ENCODE measurements at places on chromosomes 16 and 17.

- DNase-seq = no peak
These were observed 172.0 kb upstream of the CIBAR2 start for GRCh38 chr16:85284141-85284817.

DNA sequence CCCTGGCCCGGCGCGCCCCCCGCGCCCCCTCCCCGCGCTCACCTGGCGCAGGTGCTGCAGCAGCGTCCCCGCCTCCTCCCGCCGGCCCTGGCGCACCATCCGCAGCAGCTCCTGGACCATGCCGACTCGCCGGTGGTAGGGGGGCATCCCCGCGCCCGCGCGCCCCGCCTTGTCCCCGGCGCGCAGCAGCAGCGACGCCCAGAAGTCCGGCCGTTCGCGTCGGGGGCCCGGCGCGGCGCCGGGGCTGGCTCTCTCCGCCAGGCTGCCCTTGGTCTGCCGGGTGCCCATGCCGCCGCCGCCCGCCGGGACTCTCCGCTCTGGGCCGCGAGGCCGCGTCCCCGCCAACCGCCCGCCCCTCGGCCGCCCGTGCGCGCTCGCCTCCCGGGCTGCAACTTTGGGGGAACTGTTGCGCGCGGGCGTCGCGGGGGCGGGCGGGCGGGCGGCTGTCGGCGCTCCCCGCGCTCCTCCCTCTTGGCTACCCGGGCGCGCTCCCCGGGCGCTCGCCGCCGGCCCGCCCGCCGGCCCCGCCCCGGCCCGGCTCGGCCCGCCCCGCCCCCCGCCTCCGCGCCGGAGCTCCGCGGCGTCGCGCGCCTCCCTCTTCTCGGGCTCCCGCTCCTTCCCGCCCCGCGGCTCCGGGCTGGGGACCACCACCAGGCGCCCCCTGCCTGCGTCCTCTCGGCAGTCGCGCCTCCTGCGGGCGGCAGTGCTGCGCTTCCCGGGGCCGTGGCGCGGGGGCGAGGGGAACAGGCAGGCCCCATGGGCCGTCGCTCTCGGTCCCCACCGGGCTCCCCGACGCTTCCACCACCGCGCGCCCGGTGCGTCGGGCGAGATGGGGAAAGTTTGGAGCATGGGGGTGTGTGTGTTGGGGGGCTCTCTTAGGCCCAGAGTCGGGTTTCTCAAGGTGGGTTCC, at the start of gene LRRC75A:
Gene LRRC75A (minus strand): TSS at position 491 of the 910 bp plus-strand sequence. CDS start 203 bp downstream, at position 288.
- DNase-seq = no peak

- no peak for DNase-seq
These were observed 109.6 kb downstream of the HS3ST3A1 start for GRCh38 chr17:13491916-13492736.

- DNase-seq = no peak
These were observed 98.5 kb upstream of the HS3ST4 start for GRCh38 chr16:25593260-25593659.

GRCh38 chr17:20114466-20114865, 105.3 kb downstream of the SPECC1 start:
- no peak for DNase-seq

- DNase-seq = no peak
These were observed 3.0 kb downstream of the KAT2A start for GRCh38 chr17:42118126-42118510.

DNA sequence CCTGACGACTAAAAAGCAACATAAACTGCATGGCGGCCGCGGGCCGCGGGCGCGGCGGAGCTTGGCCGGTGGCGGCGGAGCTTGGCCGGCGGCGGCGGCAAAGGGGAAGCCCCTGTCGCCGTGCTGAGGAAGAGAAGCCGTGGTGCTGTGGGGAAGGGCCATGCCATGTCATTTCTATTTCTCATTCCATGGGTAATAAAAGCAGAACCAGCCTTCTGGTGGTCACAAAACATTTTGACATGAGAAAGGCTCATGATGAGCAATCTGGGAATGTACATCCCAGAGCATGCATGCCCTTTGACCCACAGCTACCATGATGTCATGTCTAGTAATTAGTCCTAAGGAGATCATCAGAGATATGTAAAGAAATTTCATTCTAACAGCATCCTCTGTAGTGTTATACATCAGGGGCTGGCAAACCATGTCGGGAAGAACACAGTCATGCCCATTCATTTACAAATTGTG, 23.9 kb upstream of the HEATR6 start:
- peak; percentile 38 for DNase-seq

GRCh38 chr17:1492249-1493206, at the start of gene MYO1C:
Gene MYO1C (minus strand): TSS chr17:1492686. CDS start chr17:1492487, 199 bp downstream.
- no peak for DNase-seq

- no peak for DNase-seq
These were observed 12.5 kb upstream of the SLC4A1 start for GRCh38 chr17:44280392-44280937.

- no peak for DNase-seq
These were observed 267.1 kb upstream of the MYOCD start for GRCh38 chr17:12398441-12399051.

- DNase-seq = peak; percentile 42
These were observed 10.3 kb downstream of the UBE2O start for GRCh38 chr17:76442341-76443338.

GRCh38 chr17:19359151-19359550, 3.4 kb downstream of the B9D1 start:
- DNase-seq = no peak

DNA sequence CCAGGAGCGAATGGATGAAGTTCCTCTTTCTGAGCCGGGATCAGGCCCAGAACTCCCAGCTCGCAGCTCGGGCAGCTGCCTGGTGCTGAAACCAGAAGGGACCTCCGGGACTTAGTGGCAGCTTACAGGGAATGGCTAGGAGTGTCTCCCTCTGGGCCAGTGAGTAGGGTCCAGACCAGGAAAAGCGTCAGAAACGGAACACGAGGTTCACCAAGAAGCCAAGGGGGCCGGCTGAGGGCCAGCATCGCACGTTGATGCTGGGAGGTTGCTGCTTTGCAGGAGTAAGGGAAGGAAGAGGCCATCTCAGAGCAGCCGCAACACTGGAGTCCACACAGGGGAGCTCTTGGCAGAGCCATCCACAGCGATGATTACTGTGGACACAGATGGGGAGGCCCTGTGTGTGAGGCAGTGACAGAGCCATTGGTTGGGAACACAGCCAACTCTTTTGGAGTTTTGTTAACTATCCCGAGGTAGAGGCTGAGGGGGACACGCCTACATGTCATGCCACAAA, 74.0 kb upstream of the CREBBP start:
- no peak for DNase-seq

GRCh38 chr16:46828943-46829342, 2.0 kb downstream of the C16orf87 start:
- no peak for DNase-seq

DNA sequence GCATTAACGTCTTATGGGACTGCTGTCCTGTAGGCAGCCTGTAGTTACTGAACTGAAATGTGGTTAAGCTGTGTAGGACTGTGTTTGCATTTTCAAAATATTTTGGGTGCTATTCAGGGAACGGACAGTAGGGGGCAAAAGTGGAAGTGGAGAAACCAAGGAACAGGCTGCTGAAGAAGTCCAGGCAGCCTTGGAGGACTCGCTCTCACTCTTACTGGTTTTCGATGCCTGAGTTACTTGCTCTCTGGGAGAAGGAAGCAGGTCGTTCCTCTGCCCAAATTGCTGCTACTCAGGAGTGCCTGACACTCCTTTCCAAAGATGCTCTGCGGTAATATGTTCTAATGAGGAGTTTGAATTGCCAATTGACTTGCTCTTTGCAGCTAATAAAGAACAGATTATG, 64.5 kb upstream of the RBFOX1 start:
- DNase-seq = peak; percentile 45

DNA sequence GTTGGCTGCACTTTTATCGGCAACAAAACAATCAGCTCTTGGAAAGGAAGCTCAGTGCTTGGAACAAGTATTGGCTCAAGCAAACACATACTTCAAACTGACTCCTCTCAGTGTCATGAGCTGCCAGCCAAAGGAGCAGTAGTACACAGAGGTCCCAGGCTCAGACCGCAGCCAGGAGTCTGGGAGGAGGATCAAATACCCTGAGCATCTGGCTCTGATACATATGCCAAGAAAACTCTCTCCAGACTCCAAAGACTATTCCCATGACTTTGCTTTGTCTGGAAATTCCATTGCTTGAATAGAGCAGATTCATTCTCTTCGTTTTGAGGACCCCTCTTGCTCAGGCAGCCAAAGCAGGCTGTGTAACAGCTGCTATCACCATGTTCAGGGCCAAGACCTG, 501.6 kb upstream of the PSMD7 start:
- DNase-seq = no peak

DNA sequence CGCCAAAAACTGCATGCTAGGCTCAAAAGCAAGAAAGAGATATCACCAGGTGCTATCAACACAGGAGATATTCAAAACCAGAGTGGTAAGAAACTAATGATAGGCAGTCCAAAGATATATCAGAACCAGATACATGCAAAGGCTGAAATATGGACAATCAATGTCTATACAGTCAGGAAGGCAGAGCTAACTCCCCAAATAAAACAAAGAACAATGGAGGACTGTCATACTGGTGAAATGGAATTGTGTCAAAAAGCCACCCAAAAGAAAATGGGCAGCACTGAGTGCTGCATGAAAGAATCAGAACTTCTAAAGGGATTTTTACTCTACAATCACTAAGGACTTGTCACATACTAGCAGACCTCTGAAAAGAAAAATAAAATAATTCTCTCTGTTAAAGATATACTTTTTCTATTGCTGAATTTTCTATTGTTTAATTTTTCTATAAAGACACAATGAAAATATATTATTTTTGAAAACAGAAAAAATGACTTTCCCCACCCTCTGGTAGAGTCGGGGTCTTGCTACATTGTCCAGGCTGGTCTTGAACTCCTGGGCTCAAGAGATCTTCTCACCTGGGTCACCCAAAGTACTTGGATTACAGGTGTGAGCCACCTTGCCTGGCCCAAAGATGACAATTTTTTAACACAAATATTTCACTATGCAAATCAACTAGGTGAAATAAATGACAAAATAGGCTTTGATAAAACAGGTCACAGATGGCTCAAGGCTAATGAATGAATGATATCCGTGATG, 98.2 kb downstream of the USP32 start:
- DNase-seq = no peak

GRCh38 chr17:57997085-57997809, 9.2 kb upstream of the VEZF1 start:
- no peak for DNase-seq

- peak; percentile 39 for DNase-seq
These were observed 136.5 kb downstream of the CMIP start for GRCh38 chr16:81581107-81581506.

Measured in NCI-H526 (cell line).